ENCODE measurements at places on chromosomes 2 and 18.

DNA sequence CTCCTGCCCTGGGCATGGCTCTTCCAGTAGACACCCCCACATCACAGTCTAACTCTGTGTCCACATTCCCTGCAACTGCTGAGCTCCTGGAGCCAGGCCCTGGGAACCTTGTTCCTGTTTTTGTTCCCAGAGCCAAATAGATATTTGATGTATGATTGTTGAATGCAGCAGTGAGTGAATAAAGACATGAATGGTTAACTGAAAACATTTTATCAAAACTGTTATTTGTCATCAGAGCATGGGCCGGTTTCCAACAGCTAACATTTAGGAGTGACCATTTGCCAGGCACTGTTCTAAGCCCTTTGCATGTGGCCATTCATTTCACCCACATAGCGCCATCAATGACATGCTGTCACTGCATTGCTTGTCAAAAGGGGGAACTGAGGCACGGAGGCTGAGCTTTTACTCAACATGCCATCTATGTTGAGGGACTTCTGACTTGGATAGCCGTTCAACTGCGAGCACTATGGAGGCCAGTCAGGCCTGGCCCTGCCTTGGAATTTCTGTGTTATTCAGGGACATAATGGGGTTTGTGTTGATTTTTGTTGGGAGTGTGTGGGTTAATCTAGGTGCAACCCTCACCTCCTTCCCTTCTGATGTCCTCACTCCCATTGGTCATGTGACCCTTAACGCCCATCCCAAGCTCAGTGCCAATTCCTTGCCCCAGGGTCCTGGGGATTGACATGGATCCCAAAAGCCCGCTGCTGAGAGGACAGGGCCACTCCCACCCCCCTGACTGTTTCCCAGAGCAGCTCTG, 12.6 kb downstream of the IL1R1 start:
- no peak for DNase-seq

DNA sequence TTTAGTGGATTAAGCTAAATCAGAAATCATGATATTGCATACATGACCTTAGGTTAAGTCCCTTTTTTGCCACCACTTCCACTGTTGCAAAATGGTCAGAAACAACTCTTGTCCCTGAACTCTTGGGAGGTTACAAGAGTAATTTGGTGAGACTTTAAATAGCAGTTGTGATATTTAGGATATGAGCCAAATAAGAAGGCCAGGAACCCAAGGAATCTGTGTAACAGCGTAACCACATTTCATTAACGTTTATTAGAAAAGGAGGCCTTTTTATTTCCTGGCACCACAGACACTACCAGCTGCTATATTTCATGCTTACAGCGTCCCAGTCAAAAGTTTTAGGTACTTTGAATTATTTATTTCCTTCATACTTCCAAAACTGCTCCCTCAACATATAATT, 268.0 kb downstream of the GPD2 start:
- no peak for DNase-seq

- no peak for DNase-seq
These were observed 11.8 kb downstream of the ERFE start for GRCh38 chr2:238170386-238171071.

DNA sequence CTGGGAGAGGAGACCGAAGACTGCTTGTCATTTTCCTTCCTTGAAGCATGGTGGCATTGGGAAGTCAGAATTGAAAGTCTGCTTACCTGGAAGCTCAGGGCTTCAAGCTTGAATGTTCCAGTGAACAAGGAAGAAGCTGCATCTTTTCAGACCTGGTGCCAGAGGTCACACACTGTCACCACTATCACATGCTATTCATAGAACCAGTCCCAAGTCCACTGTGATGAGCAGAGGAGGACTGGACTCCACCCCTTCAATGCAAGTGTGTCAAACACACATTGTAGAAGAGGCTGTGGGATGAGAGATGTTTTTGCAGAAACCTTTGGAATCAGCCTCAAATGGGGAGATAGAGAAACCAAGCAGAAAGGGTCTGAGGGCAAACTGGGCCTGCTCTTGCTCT, 81.4 kb downstream of the LYPD1 start:
- DNase-seq = no peak

DNA sequence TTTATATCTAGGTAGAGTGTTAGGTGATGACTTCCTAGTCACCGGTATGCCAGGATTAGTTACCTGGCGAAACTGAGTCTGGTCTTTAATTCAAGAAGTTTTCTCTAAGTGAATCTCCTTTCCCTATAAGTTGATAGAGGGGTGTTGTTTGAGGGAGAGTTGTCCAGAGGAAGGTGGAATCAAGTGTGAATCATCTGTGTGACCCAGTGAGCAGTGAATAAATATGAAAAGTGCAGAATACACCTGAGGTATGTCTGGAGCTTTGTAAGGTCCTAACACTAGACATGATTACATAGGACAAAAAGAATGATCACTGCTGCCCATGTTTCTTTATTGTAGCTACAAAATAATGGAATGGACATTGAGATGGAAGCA, 11.2 kb downstream of the POU3F3 start:
- DNase-seq = peak; percentile 67

- peak; percentile 63 for DNase-seq
These were observed 70.5 kb downstream of the CPS1 start for GRCh38 chr2:210626849-210627248.

GRCh38 chr2:172864182-172864581, 128.5 kb downstream of the RAPGEF4 start:
- DNase-seq = peak; percentile 37

DNA sequence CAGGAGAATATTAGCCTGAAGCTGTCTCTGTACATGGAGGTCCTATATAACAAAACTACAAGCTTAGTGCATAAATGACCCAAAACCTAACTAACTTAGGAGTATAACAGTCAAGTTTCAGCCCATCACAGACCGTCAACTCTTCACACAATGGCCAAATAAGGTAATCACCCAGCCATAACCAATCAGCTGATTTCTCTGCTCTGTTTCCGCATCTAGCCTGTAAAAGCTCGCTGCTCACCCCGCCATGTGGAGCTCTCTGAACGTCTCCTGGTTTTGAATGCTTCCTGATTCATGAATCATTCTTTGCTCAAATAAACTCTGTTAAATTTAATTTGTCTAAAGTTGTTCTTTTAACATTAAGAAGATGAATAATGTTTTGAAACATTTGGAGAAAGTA, 593.6 kb downstream of the TMX3 start:
- DNase-seq = peak; percentile 33

DNA sequence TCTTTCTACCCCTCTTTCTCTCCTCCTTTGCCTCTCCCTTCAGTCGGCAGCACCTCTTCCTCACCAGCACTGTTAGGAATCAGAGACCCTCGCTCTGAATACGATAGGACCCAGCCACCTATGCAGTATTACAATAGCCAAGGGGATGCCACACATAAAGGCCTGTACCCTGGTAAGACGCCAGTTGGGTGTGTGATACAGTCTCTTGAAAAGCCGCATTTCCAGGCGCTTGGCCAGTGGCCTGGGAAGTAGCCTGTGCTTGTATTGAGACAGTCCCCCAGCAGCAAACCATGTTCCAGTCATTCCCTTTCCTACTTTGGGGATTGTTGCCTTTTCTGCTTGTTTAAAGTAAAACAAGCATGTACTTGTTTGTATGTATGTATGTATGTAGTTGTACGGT, 118.4 kb upstream of the DAPL1 start:
- DNase-seq = no peak

DNA sequence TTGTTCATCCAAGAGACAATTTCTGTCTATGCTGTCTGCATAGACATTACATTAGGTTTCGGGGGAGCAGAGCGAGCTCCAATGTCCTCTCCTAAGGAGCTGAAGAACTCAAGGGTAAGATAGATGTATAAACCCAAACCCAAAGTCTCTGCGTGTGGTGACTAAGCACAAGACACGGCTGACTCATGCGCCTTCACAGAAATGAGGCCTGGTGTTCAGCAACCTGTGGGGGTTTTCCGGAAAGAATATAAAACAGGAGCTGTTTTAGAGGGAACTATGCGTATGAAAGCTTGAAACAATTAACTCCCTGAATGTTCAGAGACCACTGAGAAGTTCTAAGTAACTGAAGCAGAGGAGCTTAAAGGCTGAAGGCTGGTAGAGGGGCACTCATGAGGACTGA, 154.7 kb downstream of the SOX11 start:
- peak; percentile 34 for DNase-seq

GRCh38 chr2:207474863-207475485, 54.8 kb upstream of the CREB1 start:
- DNase-seq = peak; percentile 71

DNA sequence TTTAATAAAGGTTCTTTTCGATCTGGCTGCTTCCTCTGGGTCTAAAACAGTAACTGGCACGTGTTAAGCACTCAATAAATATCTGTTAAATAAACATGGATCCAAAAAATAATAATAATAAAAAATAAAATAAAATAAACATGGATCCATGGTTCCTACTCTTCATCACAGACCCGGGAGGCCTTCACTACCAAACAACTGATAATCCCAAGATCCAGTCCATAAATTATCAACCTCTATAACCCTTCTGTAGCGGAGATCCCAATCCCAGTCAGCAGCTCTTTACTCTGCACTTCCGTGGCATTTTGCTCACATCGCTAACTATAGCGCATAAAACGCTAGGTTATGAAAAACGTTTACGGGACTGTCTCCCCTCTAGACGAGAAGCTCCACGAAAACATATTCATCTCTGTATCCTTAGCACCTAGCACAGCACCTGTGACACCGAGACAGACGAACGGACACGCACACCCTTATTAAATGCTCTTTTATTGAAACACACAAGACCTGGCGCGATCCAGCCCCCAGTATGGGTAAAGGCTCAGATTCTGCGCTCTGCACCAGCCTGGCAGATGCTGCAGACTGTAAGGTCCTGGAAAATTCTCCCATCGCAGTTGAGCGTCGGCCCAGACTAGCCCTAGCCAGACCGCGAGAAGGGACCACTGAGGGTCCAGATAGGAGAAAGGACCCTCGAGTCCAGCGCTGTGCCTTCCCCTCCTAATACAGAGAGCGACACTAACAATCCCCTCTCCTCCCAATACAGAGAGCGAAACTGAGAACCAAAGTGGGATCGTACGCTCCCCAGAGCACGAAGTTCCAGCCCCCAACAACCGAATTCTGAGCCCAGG, 770 bp downstream of the NBAS start:
- peak; percentile 45 for DNase-seq

DNA sequence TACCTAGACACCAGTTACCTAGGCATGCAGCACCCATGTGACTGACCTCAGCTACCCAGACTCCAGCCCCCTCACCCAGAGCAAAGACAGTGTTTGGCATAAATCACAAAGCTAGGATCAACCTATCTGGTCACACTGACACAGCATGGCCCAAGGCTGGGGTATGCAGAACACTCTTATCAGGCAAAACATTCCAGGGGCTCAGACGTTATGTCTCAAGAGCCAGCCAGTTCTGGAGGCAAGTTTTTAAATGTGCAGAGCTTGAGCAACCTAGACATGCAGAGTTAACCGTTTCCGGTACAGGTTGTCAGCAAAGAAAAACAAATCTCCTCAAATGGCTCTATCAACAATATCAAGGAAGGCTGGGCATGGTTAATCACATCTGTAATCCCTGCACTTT, 92.8 kb downstream of the AP1S3 start:
- DNase-seq = no peak

- peak; percentile 79 for DNase-seq
These were observed 81.5 kb upstream of the PPM1B start for GRCh38 chr2:44087036-44087713.

GRCh38 chr18:12422936-12423335, 15.2 kb downstream of the PRELID3A start:
- no peak for DNase-seq

- DNase-seq = peak; percentile 74
These were observed 20.2 kb upstream of the DARS1 start for GRCh38 chr2:136005462-136006196.

- DNase-seq = no peak
These were observed 120.5 kb downstream of the ZFP36L2 start for GRCh38 chr2:43105586-43106558.

GRCh38 chr2:60926741-60927552, 45.6 kb downstream of the REL start:
- no peak for DNase-seq

- peak; percentile 22 for DNase-seq
These were observed 65.8 kb downstream of the PARD3B start for GRCh38 chr2:204611017-204611631.

- peak; percentile 89 for DNase-seq
These were observed 96.6 kb downstream of the QPCT start for GRCh38 chr2:37441055-37441454.

DNA sequence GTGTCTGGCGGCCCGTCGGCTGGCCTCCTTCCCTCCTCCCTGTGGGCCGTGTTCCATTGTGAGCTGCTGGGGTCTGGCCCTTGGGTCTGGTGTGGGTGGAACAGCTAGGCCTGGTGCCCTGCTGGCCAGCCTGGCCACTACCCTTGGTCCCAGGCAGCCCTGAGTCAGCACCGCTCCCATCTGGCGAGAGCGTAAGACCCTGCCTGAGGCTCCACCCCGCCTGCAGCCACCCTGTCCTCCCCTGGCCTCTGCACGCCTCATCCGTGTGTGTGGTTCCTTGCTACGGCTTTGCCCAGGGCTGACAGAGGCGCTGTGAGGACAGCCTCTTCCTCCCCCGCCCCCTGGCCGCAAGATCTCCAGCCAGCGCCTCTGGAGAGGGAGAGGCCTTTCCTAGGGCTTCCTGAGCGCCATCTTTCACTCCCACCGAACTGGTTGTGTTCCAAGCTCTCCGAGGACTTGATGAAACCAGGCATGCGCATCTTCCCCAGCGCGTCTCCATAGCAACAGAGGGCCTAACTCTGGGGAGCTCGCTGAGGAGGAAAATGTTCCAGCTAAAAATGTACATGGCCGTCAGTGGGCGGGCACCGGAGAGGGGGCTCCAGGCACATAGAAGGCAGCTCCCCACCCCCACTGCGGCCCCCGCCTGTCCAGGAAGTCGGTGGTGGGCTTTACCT, 83.0 kb downstream of the STPG4 start:
- DNase-seq = no peak

- DNase-seq = no peak
These were observed 3.0 kb downstream of the SLC1A4 start for GRCh38 chr2:64992218-64992617.

- no peak for DNase-seq
These were observed 17.8 kb upstream of the BMP10 start for GRCh38 chr2:68889021-68889420.

DNA sequence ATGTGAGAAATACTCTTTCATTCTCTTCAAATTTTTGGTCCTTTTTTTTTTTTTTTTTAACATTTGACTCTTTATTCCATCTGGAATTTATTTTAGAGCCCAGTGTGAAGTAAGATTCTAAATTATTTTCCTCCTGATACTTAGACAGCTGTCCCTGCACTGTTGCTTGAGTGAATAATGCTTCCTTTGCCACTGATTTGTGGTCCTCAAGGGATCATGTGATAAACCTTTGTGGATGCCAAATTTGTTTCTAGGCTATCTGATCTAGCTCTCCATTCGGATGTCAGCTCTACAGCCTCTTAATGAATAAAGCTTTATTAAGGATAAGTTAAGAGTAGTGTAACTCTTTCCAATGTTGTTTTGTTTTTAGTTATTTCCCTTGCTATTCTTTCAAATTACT, 142.3 kb downstream of the SMAD7 start:
- DNase-seq = no peak

- no peak for DNase-seq
These were observed 25.0 kb downstream of the ZAP70 start for GRCh38 chr2:97738179-97739019.

Measured in kidney tubule cell (primary cell).